ENCODE measurements at places on chromosomes 7 and 10. TPM values are rescaled to one million over a fixed set of nuclear protein-coding genes. Genes with fewer than 3 reads are reported as not detected.

DNA sequence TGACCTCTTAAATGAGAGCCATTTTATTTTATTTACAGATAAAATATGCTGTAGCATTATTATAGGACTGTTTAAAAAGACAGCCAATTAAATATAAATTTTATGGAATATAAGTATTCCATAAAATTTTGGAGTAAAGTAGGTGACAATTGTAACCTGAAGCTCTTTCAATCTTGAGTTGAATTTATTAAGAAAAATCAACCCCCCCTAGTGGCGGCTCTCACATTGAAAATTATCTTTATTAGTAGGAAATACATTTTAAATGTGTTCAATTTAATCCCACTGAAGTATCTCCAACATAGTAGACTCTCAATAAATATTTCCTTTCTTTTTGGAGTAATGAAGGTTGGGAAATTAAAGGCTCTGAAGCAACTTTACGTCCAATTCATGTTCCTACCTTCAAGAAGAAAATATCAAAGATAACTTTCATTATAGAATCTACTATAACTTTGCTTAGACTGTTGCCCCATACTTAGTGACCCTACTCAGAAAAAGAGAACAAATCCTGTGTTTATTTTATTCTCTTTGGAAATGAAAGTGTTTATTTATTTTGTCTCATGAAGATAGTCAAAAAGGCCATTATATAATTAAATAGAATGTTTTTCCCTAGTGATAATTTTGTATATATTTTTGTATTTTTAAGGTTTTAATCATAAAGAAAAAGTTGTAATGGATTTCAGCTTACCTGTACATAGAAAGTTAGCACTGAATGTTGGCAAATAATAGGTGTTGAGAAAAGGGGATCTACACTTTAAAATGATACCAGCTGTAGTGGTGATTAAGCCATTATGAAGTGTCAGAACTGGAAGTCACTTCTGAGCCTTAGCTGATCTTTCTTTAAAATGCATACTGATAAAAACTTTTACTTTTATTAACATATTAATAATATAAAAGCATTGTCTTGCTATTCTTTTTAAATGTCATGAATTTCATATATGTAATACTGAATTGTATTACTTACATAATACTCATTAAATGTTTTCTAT, 3.3 kb downstream of the AHR start:
- no peak overlapping the region for H3K4me3 ChIP-seq
- no peak overlapping the region for H3K27ac ChIP-seq
- no peak for DNase-seq
- H3K4me1 ChIP-seq = peaks cover 78% of the 10 kb centered on the region
- no peaks in the 10 kb centered on the region for H3K27me3 ChIP-seq
- H3K36me3 ChIP-seq = no peaks in the 10 kb centered on the region

Gene CRYGN
- not detected for total RNA-seq

- no peaks in the 10 kb centered on the region for H3K27me3 ChIP-seq
- no peaks in the 10 kb centered on the region for H3K36me3 ChIP-seq
- peaks cover 44% of the 10 kb centered on the region for H3K4me1 ChIP-seq
- H3K4me3 ChIP-seq = peak overlapping the region; percentile 79
Observed at GRCh38 chr7:43758822-43759683, 573 bp downstream of the BLVRA start.

DNA sequence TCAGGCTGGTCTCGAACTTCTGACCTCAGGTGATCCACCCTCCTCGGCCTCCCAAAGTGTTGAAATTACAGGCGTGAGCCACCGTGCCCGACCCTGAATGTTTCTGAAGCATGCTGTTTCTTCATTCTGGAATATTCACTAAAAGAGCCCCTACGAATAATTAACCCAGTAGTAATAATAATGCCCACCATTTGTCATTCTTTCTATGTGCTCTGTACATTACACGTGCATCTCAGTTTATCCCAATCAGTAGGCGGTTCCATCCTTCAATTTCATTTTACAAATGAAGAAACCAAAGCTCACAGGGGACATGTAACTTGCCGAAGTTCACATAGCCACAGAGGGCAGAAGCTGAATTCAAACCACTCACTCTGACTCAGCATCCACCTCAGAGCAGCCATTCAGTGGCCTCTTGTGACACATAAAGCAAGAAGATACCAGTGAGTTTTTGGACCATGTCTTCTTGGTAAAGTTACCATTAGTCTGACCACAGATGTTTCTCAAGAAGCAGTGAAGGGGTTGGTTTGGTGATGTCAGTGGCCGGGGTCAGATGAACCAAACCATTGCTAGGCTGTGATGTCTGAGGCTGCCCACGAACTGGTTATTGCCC, 71.9 kb upstream of the DUSP5 start:
- no peaks in the 10 kb centered on the region for H3K36me3 ChIP-seq
- peaks cover 9% of the 10 kb centered on the region for H3K4me1 ChIP-seq
- H3K27me3 ChIP-seq = no peaks in the 10 kb centered on the region
- no peak overlapping the region for H3K27ac ChIP-seq
- no peak overlapping the region for H3K4me3 ChIP-seq

DNA sequence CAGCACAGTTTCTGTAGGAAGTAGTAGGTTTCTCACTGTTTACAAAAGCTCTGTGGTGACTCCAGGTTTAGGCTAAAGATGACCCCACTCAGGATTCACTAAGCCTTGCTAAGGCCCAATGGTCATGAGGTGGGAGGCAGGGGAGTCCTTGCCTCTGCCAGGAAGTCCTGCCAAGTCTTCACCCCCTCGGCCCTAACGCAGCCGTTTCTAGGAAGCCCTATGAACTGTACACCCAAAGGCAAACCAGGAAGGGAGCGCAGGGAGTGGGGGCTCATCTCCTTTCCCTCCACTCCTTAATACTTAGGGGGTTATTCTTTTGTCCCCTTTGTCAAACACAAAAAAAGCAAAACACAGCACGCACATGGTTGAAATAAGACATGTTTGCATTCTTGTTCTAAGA, 64.6 kb downstream of the CTBP2 start:
- no peaks in the 10 kb centered on the region for H3K36me3 ChIP-seq
- no peak for DNase-seq
- H3K4me1 ChIP-seq = no peaks in the 10 kb centered on the region
- H3K27ac ChIP-seq = no peak overlapping the region

Gene RNF32
- total RNA-seq = 1.3 TPM

Gene CALCR
- not detected for total RNA-seq

DNA sequence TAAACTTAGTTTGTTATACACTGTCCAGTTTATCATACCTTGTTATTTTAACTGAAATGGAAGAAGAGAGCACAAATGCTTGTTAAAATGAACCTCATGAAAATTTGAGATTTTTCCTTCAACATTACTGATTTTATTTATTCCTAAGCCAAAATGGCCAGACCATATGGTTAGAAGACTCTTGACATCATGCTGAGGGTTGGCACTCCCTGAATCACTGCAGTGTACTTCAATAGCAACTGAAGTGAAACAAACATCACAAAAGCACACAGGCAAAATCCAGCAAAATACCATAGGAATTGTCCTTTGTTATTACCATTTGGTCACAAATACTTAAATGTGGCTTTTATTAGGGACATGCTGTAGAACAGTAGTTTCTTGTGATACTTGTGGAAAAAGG, 347.8 kb downstream of the NXPH1 start:
- DNase-seq = no peak
- no peaks in the 10 kb centered on the region for H3K36me3 ChIP-seq
- no peak overlapping the region for H3K4me3 ChIP-seq
- no peak overlapping the region for H3K27ac ChIP-seq
- no peaks in the 10 kb centered on the region for H3K27me3 ChIP-seq
- H3K4me1 ChIP-seq = no peaks in the 10 kb centered on the region

Gene CHST15
- total RNA-seq = 0.67 TPM

Gene MYH16
- total RNA-seq = not detected

GRCh38 chr7:151775547-151776443, 101.1 kb downstream of the PRKAG2 start:
- no peak overlapping the region for H3K4me3 ChIP-seq
- no peak for DNase-seq
- peaks cover 5% of the 10 kb centered on the region for H3K36me3 ChIP-seq
- H3K27me3 ChIP-seq = no peaks in the 10 kb centered on the region

DNA sequence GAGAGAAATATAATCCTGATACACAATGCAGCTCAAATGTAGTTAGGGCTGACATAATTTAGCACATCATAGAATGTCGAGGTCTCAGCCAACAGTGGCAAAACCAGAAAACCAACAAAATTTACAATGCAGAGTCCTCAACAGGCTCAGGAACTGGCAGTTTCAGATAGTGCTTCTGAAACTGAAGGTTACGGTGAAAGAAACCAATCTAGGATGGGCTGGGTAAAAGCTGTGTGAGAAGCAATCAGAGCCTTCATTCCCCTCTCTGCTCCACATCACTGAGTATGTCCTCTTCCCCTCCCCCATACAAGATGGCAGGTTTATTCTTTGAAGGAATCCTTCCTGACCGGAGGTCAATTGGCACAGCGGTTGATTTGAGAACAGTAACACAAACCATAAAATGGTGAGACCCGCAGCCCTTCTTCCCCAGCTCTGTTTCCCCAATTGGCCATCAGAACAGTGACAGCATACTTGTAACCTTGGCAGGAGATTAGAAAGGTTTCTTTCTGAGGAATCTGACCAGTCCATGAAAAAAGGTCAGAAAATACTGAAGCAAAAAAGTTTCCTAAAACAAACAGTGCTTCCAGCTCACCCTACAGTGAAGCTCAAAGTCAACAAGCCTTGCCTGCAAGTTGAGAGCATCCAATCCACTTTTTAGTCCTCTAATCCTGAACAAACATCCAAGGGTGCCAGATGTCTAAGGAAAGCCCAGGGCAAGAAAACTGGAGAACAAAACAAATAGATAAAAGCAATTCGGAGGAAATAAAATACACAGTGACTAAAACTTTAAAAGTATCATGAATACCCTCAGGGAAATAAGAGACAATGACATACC, 53.9 kb upstream of the IL6 start:
- H3K27ac ChIP-seq = no peak overlapping the region
- H3K36me3 ChIP-seq = no peaks in the 10 kb centered on the region
- no peak overlapping the region for H3K4me3 ChIP-seq
- no peak for DNase-seq
- H3K27me3 ChIP-seq = no peaks in the 10 kb centered on the region
- peaks cover 56% of the 10 kb centered on the region for H3K4me1 ChIP-seq

Gene SAP25
- 126 TPM for total RNA-seq

- no peaks in the 10 kb centered on the region for H3K36me3 ChIP-seq
- DNase-seq = peak; percentile 22
- peaks cover 44% of the 10 kb centered on the region for H3K27me3 ChIP-seq
- no peak overlapping the region for H3K27ac ChIP-seq
Observed at GRCh38 chr10:11017000-11017569, 587 bp upstream of the CELF2 start.

- no peaks in the 10 kb centered on the region for H3K36me3 ChIP-seq
- DNase-seq = no peak
- H3K4me1 ChIP-seq = no peaks in the 10 kb centered on the region
- H3K4me3 ChIP-seq = no peak overlapping the region
Observed at GRCh38 chr7:46450886-46451285, 529.8 kb upstream of the IGFBP3 start.

Gene MEIG1
- total RNA-seq = not detected

GRCh38 chr10:49741108-49741995, 20.8 kb downstream of the OGDHL start:
- no peaks in the 10 kb centered on the region for H3K27me3 ChIP-seq
- H3K4me3 ChIP-seq = no peak overlapping the region

DNA sequence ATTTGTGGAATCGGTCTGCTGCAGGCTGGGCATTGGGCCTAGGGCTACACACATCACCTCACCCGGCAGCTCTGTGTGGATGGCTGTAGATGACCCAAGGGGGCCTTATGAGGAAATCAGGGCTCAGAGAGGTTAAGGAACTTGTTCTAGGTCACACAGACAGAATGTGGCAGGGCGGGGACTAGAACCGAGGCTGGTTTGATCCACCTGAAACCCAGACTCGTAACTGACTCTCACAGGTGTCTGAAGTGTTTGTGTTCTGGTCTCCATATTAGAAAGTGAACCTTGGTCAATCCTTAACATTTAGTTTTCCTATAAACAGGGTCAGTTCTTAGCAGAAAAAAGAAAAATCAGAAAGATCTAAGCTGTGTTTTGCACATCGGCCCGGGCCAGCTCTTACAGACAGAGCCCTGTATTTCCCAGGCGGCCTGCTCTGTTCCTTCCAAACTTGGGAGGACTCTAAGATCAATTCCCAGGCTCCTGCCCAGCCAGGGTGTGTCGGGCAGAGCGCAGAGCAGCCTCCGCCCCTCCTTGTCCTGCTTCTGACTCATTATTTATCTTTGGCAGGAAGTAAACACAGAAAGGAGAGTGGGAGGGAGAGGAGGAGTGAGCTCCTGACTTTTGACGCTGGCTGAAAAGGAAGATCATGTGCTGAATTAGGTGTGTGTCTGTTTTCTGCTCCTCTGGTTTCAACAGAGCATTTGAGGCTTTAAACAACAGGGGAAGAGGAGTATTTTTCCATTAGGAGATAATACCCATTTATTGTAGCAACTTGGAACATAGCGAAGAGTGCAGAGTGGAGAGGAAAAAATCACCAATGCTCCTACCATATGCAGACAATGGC, 74.1 kb downstream of the TACC2 start:
- no peaks in the 10 kb centered on the region for H3K36me3 ChIP-seq
- H3K4me1 ChIP-seq = no peaks in the 10 kb centered on the region
- no peak overlapping the region for H3K4me3 ChIP-seq
- no peak for DNase-seq

GRCh38 chr7:132108563-132108962, 467.7 kb downstream of the PLXNA4 start:
- H3K4me3 ChIP-seq = no peak overlapping the region
- no peak overlapping the region for H3K27ac ChIP-seq

GRCh38 chr7:151133986-151134742, 33.3 kb downstream of the GBX1 start:
- peaks cover 20% of the 10 kb centered on the region for H3K36me3 ChIP-seq
- H3K4me1 ChIP-seq = no peaks in the 10 kb centered on the region
- H3K4me3 ChIP-seq = no peak overlapping the region
- no peak overlapping the region for H3K27ac ChIP-seq
- no peaks in the 10 kb centered on the region for H3K27me3 ChIP-seq

Gene PNLIPRP1
- not detected for total RNA-seq

Measured in CD4-positive, alpha-beta memory T cell (primary cell).